Ovary (tissue), 10 donors: ENCODE measurements at places on chromosomes 7 and 10.

DNA sequence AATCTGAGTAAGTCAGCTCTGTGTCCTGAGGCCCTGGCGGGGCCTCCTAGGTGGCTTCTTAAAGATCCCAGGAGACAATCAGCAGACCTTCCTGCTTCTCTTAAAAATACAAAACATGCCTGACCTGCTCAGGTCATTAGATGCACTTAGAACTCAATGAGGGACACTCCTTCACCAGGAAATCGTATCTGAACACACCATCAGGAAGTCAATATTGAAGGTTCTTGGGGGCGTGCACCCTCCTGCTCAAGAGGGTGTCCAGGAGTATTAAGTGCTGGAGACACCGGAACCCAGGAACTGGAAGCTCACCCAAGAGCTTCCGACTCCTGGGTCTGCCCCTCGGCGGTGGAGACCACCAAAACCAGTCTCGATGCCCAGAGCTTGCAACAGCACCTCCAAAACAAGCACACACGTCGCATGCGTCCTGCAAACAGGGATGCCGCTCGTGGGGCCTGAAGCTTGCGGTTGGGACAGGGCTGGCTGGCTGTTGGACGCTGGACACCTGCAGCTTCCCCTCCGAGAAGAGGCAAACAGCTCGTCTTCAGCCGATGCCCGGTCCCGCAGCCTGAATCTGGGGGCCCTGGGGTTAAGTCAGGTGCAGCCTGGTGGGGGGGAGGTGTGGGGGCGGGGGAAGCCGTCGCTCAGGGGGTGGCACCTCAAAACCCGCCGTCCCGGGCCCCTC, 803 bp downstream of the RAPGEF5 start:
- DNase-seq, result no peak

- DNase-seq, result no peak
Observed at GRCh38 chr10:117960345-117960935, 86.3 kb downstream of the RAB11FIP2 start.

GRCh38 chr10:2834214-2834613, 233.1 kb upstream of the PFKP start:
- DNase-seq, result no peak

DNA sequence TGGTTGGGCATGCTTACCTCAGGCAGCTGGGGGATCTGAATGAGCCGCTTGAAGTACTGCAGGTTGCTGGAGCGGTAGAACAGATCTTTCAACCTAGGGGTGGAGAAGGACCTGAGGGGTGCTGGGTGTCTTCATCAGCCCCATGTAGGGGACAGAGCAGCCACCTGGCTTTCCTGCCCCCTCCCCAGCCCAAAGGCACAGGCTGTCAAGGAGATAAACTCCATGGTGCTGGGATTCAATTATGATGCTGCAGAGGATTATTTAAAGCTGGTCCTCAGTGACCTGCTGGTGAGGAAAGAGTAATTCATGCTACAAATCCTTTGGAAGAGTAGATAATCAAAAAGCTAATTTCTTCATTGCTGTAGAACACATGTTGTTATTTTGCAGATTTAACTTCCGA, 71.1 kb downstream of the SPDYE5 start:
- no peak for DNase-seq

GRCh38 chr7:22587322-22587721, 87.3 kb upstream of the STEAP1B start:
- DNase-seq, result no peak

GRCh38 chr7:157650131-157650631, 313.4 kb downstream of the DNAJB6 start:
- no peak for DNase-seq

- DNase-seq, result no peak
Observed at GRCh38 chr10:18879284-18879683, 169.3 kb upstream of the MALRD1 start.

- no peak for DNase-seq
Observed at GRCh38 chr7:148286150-148286549, 304.4 kb upstream of the C7orf33 start.

GRCh38 chr7:228610-229009, 36.2 kb downstream of the FAM20C start:
- DNase-seq, result peak; percentile 22

GRCh38 chr7:6260291-6261187, 11.9 kb downstream of the CYTH3 start:
- no peak for DNase-seq

DNA sequence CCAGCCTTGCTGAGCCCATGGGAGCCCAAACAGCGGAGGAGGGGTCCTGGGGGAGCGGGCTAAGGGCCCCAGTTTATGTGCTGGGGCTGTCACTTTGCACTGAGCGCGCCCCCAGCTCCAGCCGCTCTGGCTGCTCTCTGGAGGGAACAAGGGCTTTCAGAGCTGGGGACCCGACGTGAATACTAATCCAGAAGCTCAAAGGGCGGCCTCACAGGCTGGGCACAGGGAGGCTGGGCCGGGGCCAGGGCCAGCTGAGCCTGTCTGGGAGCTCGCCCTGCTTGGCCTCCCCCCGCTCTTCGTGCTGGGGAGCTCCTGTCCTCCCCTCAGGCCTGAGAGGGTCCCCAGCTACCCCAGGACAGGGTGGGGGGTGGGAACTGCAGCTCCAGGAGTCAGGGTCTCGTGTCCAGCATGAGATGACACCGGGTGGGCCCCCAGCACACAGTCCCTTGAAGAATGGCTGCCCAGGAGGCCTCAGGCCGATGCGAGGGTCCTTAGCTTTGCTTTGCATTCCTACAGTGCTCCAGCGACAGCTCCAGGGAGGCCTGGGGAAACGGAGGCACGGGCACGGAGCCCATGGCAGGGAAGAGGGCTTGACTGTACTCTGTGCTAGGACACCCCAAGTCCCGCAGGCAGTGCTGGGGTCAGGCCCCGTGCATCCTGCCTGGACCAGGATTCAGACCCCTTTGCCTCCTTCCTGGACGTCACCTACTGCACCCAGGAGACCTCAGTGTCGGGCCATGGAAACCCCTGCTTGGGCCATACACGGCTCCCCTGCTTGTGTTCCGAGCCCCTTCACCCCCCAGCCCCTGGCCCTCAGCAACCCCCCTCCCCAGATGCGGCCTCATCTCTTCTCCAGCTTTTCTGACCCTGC, 5.8 kb upstream of the AMZ1 start:
- DNase-seq, result no peak

- no peak for DNase-seq
Observed at GRCh38 chr7:122790591-122790990, 87.9 kb upstream of the RNF148 start.

DNA sequence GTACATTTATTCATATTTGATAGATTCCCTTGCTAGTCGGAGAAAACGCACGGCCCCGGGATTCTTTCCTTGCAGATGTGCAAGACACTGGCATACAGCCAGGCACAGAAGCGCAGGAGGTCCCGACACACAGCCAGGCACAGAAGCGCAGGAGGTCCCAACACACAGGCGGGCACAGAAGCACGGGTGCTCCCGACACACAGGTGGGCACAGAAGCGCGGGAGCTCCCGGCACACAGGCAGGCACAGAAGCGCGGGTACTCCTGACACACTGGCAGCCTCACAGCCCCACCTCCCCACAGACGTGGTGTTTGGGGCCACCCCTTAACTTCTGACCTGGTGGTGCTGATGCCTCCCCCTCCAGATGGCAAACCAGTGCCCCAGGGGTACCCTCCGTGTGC, 237.3 kb downstream of the ZMYND11 start:
- no peak for DNase-seq

DNA sequence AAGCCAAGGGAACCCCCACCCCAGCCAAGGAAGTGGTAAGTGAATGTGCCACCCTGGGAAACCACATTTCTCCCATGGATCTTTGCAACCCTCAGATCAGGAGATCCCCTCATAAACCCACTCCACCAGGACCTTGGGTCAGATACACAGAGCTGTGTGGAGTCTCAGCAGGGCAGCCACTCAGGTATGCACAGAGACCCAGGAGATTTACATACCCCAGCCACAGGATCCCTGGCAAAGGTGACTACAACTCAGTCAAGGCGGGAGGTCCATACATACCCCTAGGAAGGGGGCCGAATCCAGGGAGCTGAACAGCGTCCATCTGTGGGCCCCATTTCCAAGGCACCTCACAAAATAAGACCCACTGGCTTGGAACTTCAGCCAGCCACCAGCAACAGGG, 293.4 kb downstream of the CTNNA3 start:
- DNase-seq, result no peak

DNA sequence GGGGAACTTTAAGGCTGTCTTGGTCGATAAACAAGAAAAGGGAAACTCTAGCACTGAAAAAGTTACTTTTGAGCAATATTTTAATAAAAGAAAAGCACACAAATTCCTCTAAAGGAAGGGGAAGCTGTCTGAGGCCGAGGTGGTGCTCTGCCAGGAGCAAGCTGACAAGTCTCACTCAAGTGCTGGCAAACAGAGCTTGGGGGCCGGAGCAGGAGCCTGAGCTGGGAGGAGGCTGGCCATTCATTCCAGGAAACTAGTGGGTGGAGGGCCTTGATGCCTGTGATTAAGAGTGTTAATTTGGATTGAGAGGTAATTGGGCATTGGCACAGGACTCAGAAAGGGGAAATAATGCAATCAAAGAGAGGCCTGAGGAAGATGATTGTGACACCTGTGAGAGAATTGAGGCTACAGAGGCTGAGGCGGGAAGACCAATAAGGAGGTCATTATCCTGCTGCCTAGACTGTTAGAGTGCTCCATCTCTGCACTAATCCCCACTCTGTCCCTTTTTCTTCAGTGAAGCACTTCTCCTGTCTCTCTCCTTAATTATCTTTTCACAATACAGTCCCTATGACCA, 154.9 kb upstream of the COL1A2 start:
- DNase-seq, result no peak

DNA sequence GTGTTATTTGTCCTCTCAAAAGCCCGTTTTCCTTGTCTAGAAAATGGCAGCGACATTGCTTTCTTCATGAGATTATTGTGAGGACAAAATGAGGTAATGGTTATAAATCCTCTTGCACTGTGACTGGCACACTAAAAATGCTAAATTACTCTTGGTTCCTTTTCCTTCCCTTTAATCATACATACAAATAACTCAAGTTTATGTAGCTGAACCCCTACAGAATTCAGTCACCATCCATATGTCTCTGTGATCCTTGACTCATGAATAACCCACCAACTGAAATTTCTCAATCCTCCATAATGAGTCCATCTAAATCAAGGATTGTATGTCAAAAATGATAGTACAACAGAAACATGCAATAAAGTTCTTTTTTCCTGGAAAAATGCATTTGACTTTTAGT, 71.3 kb upstream of the VWC2 start:
- no peak for DNase-seq

- no peak for DNase-seq
Observed at GRCh38 chr7:24820730-24821044, 63.4 kb upstream of the GSDME start.

DNA sequence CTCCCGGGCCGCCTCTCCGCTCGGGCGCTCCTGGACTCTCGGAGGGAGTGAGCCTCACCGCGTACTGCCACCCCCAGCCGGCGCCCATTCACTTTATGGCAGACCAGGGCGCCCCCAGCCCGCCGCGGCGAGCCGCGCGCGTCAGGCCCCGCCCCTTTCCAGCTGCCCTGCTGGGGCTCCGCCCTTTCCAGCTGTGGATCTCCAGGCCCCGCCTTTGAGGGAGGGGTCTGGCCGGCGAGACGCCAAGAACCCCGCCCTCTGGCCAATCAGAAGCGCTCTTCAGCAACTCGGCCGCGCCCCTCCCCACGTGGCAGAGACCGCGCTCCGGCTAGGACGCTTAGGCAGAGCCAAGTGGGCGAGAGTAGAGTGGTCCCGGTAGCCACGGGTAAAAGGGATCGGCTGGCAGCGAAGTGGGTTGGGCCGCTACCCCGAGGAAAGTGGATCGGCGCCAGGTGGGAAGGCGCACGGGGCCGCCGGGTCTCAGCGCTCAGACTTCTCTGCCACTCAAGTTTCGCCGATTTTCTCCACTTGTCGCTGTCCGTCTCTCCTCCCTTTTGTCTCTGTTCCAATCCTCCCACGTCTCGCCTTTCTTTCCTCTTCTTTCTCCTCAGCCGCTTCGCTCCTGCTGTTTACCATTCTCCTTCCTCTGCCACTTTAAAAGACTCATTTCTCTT, at the start of gene PITX3:
Gene PITX3, minus strand, starts transcription at position 69 of the 674 bp plus-strand sequence. CDS start 9,432 bp downstream, outside the sequence.
- peak; percentile 98 for DNase-seq

GRCh38 chr7:95794917-95795515, 22.7 kb downstream of the DYNC1I1 start:
- DNase-seq, result no peak

- no peak for DNase-seq
Observed at GRCh38 chr10:17031637-17032635, 97.7 kb downstream of the CUBN start.

DNA sequence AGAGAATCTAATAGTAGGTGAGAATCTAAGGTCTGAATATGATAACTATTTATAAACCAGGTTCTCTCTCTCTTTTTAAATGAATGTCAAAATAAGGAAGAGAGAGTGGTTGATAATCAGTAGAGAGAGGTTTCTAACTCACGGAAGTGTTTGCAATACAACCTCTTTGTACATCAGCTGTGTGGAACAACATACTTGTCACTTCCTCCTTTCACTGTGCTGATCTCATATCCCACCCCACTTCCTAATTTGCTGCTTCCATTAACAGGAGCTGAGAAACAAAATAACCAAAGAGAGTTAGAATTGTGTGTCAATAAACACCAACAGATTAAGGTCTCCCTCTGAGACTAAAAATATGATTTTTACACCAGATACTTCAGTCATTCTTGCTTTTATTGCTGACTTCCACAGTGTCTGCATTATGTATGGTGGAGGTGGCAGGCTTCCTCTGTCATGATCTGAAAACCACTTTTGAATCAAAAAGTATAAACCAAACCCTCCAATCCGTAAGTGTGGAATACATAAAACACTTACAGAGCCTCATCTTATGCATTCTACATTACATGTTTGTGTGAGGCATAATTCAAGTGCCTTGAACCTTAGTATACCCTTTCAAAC, 25.0 kb downstream of the CACUL1 start:
- DNase-seq, result no peak

DNA sequence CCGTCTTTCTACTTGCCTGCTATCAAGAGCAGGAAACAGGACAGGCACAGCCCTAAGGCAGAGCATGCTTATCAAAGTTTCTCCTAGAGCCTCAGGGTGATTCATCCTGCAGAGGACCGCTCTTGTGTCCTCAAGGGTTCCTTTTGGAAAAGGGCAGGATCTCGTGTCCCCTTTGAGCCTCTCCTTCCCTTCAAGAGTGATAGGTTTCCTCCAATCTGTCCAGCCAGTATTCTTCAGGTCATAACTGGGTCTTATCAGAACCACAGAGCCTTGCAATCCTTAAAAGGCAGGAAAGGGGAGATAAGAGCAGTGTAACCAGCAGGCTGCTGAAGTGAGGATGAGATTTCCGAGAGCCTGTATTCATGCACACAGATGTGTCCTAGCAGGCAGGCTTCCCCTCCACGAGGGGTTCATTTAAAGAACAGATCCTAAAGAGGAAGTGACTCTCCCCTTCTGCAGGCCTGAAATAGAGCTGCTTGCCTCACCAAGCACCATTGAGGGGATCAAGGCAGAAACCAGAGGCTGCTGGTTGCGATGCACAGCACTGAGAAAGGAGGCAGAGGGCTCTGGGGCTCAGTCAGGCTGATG, 90.5 kb upstream of the SVIL start:
- no peak for DNase-seq

- DNase-seq, result no peak
Observed at GRCh38 chr10:85635650-85636049, 730.9 kb downstream of the GRID1 start.

- DNase-seq, result peak; percentile 10
Observed at GRCh38 chr10:44963772-44964633, 4.4 kb downstream of the RASSF4 start.
